Upper lobe of left lung (tissue), 6 donors: ENCODE measurements at places on chromosomes 6 and 20. TPM values are rescaled to one million over a fixed set of nuclear protein-coding genes. Genes with fewer than 3 reads are reported as not detected.

EYA4 gene
- total RNA-seq, result 8.9 TPM

AVP gene
- total RNA-seq, result not detected

GRCh38 chr6:112796712-112797111 lies 449.6 kb downstream of the RFPL4B start:
- no peak for DNase-seq

DNA sequence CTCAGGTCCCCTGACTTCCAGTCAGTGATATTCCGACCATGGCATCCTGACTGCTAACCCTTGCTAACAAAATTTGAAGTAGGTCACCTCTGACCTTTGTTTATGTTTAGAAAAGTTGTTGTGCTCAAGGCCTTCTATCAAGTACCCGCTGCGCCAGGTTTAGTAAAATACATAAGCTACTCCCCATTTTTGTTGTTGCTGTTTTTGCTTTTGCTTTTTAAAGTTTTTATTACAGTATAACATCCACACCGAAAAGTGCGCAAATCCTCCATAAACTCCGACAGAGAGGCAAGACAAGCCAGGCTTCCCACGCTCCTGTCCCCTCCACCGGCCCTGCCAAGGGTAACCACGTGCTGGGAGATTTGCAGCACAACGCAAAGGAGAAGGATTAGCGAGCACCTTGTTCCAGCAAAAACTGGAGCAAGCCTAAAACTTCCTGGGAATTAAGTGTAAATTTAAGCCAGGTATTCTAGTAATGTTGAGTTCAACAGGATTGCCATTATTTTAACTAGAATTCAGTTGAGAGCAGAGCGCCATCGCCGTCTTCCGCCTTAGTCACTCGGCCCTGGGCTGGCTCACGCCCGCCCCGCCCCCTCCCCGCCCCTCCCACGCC lies 17.8 kb upstream of the HMGN4 start:
- DNase-seq, result no peak

DNA sequence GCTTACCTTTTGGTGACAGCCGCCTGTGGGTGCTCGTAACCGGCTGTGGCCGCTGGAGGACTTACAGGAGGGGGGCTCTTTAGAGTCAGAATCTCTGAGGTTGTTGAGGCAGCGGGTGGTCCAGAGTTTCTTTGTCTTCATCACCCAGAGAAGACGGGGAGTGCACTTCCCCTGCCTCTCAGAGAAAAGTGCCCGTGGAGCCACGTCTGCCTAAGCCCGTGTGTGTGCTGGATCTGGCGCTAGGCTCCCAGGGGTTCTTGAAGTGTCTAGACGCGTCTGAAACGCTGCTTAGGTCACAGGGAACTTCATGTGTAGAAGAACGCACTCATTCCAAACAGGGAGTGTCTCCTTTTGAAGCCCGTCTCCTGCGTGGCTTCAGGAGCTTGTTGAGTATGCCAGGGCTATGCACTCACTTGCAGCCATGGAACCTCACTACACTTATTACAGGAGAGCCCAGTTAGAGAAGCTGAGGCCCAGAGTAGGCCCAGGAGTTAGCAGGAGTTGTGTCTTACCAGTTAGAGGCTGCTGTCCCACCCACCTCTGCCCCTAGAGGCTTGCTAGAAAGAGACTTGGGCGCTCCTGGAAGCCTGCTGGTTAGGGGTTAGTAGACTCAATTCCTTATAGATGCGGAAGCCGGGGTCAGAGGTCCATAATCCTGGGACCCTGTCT lies 1.3 kb downstream of the LSM14B start:
- DNase-seq, result no peak

DNA sequence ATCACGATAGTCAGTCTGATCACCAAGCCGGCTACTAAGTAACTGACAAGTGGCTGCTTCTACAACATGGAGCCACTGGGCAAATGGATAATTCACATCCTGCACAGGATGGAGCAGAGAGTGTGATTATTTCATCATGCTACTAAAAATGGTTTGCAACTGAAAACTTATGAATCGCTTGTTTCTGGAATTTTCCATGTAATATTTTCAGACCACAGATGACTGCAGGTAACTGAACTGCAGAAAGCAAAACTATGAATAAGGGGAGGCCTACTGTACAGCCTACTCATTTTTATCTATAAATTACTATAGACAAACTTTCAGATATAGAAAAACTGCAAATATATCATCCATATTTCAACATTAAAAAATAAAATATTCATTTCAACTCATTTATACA lies 91.5 kb downstream of the EPB41L2 start:
- no peak for DNase-seq

- DNase-seq, result no peak
These were observed 8.6 kb downstream of the VNN2 start for GRCh38 chr6:132749111-132749510.

GRCh38 chr20:40630713-40631112 lies 58.3 kb downstream of the MAFB start:
- no peak for DNase-seq
